ENCODE measurements at places on chromosomes 5 and 9.

DNA sequence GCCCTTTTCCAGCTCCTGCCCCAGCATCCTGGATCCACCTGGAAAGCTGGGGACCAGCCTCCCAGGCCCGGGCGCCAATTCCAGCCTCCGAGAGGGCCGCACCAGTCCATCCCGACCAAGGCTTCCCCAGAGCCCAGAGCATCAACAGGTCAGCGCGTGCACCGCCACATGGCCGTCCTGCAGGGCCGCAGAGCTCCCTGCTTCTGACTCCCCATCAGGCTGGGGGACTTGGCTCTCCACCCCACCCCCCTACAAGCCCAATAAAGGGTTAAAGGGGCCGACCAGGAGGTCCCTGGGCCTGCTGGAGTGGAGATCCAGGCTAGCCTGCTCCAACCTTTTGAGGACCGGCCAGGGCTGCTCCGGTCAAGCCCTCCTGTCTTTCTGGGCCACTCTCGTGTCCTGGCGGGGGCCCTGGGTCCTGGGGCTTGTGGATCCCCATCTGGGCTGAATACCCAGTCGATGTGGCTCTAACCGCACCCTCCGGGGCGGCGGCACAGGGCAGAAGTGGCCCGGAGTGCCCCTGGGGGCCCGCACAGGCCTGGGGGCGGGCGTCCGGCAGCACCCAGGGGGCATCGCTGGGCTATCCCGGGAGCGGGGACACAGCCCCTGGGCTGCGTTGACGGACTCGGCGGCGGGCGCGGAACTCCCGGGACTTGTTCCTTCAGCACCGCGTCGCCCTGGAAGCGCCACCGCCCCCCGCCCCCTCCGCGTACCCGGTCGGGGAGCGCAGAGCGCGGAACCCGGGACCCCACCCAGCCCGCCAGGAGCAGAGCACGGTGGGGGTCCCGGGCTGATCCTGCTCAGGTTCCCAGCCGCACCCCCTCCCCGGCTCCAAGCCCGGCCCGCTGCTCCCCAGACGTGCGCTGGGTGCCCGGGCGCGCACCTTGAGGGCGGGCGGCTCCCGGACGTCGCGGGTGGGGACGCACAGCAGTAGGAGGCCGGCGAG is 590 bp downstream of the ENTPD2 start:
- no peak for DNase-seq

GRCh38 chr9:23322392-23322791 is 503.6 kb downstream of the ELAVL2 start:
- DNase-seq: no peak

GRCh38 chr9:108134486-108135128 is 645.0 kb upstream of the KLF4 start:
- no peak for DNase-seq

DNA sequence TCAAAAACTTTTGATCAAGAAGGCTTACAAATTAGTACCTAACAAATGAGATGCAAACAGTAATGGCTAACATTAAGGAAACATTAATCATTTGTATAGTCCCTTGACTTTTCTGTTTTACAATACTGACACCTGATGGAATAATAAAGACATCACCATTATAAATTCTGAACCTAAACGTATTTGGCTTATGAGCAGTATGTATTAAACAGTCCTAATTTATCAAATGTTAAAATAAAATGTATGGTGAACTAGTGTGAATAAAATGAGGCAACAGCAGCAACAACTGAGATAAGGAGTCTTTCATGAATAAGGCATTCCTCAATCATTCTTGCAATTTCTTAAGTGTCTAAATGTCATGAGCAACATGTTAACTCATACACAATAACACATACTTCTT is 6.0 kb downstream of the PUM3 start:
- no peak for DNase-seq

GRCh38 chr5:17088051-17088450 is 129.4 kb upstream of the BASP1 start:
- no peak for DNase-seq

DNA sequence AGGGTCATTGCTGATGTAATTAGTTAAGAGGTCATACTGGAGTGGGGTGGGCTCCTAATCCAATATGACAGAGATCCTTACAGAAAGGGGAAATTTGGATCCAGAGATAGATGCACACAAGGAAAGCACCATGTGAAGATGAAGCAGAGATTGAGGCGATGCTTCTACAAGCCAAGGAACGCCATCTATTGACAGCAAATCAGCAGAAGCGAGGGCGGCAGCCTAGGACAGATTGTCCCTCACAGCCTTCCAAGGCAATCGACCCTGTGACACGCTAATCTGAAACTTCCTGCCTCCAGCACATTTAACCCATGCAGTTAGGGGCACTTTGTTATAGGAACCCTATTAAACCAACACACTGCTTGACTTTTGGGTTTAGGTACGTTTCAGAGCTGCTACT is 285.1 kb upstream of the DAP start:
- peak; percentile 39 for DNase-seq

DNA sequence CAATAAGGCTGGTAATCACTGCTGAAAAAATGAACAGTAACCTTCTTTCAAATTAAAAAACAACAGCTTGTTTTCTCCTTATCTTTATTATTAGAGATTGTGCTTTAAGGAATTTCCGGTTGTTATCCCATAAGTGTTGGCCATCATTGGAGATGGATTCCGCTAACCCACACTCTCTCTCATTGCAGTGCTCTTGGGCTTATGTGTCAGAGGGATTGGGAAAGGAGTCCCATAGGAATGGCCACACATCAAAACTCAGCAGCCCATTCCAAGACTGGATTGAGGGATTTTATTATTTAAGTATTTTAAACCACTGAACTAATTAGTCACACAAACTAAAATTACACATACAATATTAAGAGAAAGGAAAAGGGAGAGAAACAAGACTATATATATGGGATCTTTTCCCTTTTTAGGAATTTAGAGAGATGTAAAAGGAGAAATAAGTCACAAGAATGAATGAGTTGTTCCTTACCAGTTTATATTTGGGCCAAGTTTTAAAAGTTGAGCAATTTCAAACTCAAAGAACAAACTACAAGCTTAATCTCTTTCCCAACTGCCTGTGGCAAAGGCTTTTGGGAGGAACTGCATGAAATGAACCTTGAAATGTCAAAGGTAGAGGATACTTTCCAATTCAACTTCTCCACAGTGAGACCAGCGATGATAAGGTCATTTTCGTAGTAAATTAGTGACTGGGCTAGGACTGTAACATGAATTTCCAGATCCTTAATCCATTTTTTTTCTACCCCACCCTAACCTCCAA is 2.4 kb downstream of the SPINK6 start:
- DNase-seq: no peak

- no peak for DNase-seq
These were observed 3.9 kb upstream of the NFIB start for GRCh38 chr9:14317667-14318320.

- no peak for DNase-seq
These were observed 62.4 kb downstream of the ZNF354C start for GRCh38 chr5:179122411-179123108.

DNA sequence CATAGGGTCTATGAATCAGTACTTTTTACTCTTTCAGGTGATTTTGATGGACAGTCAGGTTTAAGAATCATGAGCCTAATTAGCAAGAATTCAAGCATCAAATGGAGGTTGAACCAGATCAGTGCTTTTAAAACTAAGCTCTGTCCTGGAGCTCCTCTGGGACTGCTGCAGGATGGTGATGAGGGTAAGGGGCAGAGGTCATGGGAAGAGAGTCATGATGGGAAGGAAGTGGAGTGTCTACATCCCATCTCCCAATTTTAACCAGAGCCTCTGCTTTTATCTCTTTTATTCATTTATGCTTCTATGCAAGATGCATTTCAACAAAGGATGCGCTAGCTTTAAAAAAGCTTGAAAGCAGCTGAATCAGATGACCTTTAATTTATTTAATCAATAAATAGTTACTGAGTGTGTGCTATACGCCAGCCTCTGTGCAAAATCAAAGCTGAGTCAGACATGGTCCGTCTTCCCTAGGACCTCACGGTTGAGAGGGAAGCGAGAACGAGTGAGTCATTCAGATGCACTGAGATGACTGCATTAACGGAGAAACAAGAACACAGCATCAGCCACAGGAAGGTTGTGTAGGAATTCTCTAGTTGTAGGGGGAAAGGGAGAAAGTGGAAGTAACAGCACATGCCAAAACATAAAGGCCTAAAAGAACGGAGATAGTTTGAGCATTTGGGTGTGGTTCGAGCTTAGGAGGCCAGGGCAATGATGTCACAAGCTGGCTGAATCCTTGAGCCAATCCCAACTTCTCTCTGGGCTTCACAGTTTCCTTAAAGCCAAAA is 441.6 kb upstream of the BRINP1 start:
- no peak for DNase-seq

DNA sequence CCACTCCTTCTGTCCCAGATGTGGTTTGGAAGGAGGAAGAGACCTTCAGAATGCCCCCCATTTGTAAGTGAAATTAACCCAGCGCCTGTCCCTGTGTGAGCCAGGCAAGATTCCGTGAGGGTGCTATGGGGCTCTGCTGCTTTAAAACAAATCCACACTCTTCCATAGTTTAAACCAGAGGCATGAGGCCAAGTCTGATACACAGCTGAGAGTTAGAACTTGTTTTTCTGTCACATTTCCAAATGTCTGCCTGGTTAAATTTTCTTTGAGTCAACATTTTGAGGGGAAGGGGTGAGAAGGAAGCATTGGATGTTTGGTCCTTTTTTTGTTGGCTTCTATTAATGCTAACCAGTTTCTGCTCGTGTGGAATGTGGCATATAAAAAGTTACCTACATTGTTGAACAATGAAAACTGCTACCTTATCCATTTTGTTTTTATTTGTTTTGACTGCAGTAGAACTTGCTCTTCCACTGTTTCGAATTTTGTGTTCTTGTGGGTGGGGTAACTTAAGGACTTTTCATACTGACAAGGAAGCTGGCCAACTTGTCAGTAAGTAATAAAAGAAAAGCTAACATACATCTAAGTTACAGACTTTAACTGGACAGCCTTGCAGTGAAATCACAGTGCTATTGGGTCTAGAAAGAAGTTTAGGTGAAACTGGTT is 12.9 kb downstream of the RGMB start:
- no peak for DNase-seq

DNA sequence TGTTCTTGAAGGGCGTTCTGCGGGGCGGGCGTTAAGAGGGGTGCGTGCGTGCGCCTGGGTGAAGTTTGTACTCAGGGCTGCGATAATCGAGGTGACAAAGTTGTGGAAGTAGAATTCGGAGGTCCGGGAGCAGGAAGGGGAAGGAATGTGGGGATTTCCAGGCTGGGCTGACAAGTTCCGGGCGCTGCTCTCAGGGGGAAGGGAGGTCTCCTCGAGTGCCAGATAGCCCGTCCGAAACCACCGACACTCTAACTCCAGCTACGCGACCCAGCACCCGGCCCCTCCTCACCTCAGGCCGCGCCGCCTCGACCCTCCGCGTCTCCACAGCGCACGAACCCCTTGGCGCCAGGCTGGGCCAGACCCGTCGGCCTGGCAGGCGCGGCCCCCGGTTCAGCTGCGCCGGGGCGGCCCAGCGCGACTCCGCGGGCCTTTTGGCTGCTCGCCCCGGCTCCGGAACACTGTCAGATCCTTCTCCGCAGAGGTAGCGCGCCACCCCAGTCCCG is at the start of gene IL6ST:
TSS of gene IL6ST (minus strand) at position 469 of the 503 bp plus-strand sequence. CDS start 18,685 bp downstream, outside the sequence.
- no peak for DNase-seq

DNA sequence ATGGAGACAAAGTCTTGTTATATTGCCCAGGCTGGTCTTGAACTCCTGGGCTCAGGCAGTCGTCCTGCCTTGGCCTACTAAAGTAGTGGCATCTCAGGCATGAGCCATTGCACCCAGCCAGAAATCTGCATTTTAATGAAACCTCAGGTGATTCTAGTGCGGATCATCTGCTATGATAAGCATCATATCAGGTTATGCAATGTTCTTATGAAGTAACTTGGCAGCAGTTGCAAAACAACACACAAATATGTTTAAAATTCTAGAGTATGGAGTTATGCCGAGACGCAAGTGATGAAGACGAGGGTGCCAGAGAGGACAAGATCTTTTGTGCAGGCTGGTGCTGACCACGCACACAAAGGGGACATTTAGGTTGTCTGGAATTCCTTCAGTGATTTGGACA is 153.2 kb upstream of the MEF2C start:
- no peak for DNase-seq
